Omental fat pad (tissue), 4 donors: ENCODE measurements at places on chromosomes 6 and 20. TPM values are rescaled to one million over a fixed set of nuclear protein-coding genes. Genes with fewer than 3 reads are reported as not detected.
A peak's percentile ranks its signal among the peaks of the same experiment; 100 is the strongest.

- no peak for DNase-seq
Measured at GRCh38 chr6:37820718-37821079, 1.2 kb downstream of the ZFAND3 start.

The EEF1A2 gene
- total RNA-seq, result 4.7 TPM

DNA sequence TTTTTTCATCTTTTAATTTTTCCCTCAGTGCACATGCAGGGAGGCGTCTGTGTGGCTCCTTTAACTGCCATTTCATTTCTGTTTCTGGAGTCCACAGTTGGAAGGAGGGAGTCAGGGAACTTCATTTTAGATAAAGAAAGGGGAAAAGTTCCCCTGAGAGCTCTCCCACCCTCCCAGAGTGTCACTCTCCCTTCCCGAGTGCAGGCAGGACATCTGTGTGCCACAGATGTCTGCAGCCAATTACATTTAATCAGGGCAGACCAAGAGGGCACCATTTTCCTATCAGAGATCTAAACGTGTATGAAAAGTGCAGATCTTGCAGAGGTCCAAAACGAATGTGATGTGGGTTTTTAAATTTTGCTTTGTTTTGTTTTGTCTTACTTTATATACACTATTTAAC is 96.6 kb downstream of the PXDC1 start:
- no peak for DNase-seq

DNA sequence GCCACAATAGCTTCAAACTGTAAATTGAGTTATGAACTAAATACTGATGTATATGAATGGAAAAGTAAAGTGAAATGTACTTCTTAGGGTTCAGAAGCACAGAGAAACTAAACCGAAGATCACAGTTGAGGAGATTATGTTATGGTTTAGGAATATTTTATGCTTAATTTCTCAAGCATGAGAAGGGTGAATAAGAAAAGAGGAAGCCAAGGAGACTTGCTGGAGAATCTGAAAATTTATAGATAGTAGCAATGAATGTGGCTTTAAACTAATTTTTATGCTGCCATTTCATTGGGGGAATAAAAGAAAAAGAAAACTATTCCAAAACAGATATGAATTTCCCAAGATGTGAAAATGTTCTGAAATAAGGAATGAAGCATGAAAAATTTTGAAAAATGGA is 5.6 kb downstream of the ANKS1A start:
- no peak for DNase-seq

The NAA20 gene
- total RNA-seq, result 21.0 TPM

- DNase-seq, result peak; percentile 44
Measured at GRCh38 chr20:57514273-57514751, 10.6 kb downstream of the CTCFL start.

DNA sequence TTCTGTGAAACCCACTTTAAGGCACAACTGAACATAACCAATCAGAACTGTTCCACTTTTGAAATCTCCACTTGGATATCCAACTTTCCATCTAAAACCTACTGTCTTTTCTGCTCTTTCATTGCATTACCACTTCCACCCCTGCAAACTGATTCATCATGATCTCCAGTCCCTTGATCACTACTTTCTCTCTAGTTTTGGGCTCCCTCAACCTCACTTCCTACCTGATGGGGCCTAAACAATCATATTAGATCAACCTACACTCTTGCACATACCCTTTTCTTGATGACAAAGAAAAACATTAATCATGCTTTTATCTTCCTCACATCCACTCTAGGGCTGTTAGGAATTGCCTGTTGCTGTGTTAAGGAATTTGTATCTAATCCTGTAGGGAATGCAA is 137.6 kb downstream of the PDSS2 start:
- DNase-seq, result no peak

DNA sequence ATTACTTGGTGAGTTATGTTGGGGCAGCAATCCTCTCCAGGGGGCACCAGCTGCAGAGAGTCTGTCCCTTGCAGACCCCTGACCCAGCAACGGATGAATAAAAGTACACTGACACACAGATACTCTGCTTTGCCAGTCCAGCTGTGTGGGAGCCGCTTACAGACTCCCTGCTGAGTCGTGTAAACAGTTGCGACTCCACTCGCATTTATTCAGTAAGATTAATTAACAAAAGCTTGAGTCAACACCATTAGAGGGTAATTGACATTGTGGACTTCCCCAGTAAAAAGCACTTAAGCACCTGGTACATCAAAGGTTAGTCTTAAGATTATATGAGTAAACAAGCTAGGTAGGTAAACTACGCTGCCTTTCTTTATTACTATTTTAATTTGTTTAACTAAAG is 92.0 kb upstream of the TMEM181 start:
- DNase-seq, result no peak

- no peak for DNase-seq
Measured at GRCh38 chr6:152155792-152156191, 348.3 kb downstream of the ESR1 start.

DNA sequence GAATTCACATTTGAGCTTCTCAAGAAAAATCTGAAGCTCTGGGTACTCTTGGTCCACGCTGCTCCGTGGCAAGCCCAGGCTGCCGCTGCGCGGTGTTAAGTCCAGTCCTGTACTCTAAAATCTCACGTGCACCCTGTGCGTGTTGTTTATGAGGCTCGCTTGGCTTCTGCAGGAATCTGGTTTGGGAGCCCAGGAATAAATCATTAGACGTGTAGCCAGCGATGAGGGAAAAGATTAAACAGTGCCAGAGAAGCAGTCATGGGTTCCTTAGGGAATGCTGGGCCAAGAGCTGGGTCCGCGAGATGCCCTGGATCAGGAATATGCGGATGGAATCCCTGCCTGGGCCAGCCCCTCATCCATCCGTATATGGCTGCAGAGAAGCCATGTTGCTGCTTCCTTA is 87.3 kb downstream of the KCNB1 start:
- DNase-seq, result no peak

- no peak for DNase-seq
Measured at GRCh38 chr6:129402244-129402643, 307.7 kb downstream of the ARHGAP18 start.

DNA sequence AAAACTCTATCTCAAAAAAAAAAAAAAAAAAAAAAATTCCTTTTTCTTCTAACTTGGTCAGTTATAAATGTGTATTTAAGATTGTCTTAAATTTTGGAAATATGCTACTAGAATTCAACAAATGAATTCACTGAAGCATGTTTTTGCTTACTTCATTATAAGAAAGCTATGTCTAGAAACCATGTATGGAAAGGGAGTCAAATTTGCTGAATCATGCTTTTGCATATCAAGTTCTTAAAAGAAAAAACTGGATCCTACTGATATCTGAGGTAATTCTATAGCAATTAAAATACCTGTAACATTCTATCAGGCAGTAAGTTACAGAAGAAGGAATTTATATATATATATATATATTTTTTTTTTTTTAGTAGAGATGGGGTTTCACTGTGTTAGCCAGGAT is 27.7 kb downstream of the AKIRIN2 start:
- no peak for DNase-seq

DNA sequence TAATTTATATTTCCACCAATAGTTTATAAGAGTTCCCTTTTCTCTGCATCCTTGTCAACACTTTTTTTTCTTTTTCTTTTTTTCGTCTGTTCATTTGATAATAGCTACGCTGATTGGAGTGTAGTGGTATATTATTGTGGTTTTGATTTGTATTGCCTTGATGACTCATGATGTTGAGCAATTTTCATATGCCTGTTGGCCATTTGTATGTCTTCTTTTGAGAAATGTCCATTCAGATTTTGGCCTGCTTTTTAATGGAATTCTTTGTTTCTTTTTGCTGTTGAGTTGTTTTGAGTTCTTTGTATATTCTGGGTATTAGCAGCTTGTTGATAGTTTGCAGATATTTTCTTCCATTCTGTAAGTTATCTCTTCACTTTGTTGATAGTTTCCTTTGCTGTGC is 773.4 kb downstream of the KIF16B start:
- DNase-seq, result no peak

The SMLR1 gene
- not detected for total RNA-seq

DNA sequence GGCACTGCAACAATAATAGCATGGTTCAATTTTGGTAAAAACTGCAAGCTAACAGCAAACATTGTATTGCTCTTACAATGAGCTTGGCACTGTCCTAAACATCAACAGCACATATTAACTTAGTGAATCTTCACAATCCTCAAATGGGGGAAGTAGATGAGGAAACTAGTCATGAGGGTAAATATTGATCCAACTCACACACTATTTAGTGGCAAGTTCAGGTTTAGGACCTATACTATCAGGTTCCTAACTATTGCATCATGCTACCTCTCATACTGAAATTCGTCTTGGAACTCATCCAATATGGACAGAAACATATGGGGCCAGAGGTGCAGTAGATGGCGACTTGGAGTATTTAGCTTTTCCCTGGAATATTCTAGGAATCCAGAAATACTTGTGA is 34.2 kb downstream of the FKBP1C start:
- no peak for DNase-seq

The TSBP1 gene
- total RNA-seq, result not detected

GRCh38 chr20:42113236-42113635 is 495.1 kb upstream of the CHD6 start:
- no peak for DNase-seq

DNA sequence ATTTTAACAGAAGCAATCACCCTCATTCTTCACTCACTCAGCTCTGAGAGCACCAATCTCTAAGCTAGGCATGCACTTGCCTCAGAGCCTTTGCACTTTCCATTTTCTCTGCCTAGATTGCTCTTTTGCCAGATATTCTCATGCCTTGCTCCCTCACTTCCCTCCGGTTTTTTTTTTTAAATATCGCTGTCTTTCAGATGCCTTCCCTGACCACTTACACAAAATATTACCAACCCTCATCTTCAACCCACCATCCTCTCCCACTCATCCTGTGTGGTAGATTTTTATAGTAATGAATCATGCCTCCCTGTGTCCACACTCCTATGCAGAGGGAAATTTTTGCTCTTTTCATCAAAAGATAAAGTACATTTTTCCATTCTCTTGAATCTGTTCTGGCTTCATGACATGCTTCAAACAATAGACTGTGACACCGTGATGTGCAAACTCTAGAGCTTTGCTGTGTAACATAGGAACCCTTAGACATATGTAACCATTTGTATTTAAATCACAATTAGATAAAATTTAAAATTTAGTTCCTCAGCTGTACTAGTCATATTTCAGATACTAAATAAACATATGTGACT is 437.1 kb downstream of the UTRN start:
- no peak for DNase-seq

GRCh38 chr6:14443629-14444268 is 326.2 kb downstream of the CD83 start:
- no peak for DNase-seq

GRCh38 chr20:1912053-1912452 is 16.8 kb downstream of the SIRPA start:
- no peak for DNase-seq

- DNase-seq, result no peak
Measured at GRCh38 chr20:28562510-28562898, 2695.0 kb upstream of the DEFB115 start.

DNA sequence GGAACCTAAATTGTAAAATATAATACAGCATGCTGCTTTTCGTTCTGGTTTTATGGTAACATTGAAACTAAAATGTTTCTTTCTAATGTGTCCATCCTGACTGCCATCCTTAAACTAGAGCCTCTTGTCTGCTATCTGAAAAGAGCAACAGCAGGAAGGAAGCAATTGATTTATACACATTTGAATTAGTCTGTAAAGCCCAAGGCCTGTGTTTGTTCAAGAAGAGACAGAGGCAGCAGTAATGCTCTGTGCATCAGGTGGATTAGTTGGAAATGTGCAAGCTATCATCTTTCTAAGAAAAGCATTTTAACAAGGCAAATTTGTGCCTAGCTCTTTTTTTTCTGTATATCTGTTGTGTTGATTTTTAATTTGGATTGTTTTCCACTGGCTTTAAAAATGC is 128.6 kb downstream of the SCAF8 start:
- DNase-seq, result no peak

- DNase-seq, result no peak
Measured at GRCh38 chr20:14612391-14612790, 275.0 kb upstream of the FLRT3 start.

The RNF182 gene
- total RNA-seq, result not detected

DNA sequence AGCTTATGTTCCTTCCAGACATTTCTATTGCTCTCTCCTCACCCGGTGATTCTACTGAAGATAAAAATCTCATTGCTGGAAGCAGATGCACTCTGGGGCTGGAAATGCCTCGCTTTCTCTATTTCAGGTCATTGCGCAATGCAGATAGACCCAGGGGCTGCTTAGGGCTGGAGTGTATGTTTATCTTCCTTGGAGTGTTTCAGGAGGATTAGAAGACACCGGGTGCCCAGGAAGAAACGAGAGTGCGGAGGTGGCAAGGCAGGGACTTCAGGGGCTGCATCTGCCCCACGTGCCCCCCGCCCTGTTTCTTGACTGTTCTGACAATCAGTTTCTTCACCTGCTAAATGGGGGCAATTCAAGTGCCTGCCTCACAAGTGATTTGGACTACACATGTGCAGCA is 45.6 kb upstream of the IYD start:
- DNase-seq, result no peak

- no peak for DNase-seq
Measured at GRCh38 chr6:3053231-3053508, 15.1 kb upstream of the RIPK1 start.

GRCh38 chr6:42210551-42210950 is 7.1 kb downstream of the MRPS10 start:
- no peak for DNase-seq

- DNase-seq, result no peak
Measured at GRCh38 chr20:15146948-15147347, 809.5 kb upstream of the FLRT3 start.

GRCh38 chr6:131368198-131368911 is 204.7 kb upstream of the ARG1 start:
- DNase-seq, result no peak

The DSE gene
- 98.5 TPM for total RNA-seq
